CD4-positive, alpha-beta T cell treated with Interleukin-4 for 4 hours (primary cell): ENCODE measurements at places on chromosomes 2 and 18.
A peak's percentile ranks its signal among the peaks of the same experiment; 100 is the strongest.

DNA sequence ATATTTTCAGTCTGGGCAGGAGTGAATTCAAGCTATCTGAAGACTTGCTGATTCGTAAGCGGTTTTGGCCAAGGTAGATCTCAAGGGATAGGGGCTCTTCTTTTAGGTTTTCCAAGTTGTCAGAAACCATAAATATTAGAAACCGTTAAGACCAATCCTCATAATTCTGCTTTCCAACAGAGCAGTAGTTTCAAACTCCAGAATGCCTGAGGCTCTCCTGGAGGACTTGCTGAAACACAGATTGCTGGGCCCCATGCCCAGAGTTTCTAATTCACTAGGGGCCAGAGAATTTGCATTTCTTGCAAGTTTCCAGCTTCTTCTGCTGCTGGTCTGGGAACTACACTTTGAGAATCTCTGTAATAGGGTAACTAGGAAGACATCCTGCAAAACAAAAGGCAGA lies 1855.7 kb upstream of the CELF4 start:
- no peak for DNase-seq

GRCh38 chr2:126345691-126346090 lies 310.3 kb upstream of the GYPC start:
- DNase-seq: no peak

GRCh38 chr18:55672574-55673361 lies 84.8 kb upstream of the TCF4 start:
- no peak for DNase-seq

DNA sequence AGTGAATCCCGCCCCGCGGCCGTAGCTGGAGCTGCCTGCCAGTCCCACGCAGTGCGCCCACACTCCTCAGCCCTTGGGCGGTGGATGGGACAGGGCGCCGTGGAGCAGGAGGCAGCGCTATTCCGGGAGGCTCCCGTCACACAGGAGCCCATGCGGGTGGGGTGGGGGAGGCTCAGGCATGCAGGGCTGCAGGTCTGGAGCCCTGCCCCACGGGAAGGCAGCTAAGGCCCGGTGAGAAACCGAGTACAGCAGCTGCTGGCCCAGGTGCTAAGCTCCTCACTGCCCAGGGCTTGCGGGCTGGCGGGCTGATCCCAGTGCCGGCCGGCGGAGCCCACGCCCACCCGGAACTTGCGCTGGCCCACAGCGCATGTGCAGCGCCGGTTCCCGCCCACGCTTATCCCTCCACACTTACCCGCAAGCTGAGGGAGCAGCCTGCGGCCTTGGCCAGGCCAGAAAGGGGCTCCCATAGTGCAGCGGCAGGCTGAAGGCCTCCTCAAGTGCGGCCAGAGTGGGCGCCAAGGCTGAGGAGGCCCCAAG lies 1152.8 kb upstream of the CELF4 start:
- DNase-seq: no peak

DNA sequence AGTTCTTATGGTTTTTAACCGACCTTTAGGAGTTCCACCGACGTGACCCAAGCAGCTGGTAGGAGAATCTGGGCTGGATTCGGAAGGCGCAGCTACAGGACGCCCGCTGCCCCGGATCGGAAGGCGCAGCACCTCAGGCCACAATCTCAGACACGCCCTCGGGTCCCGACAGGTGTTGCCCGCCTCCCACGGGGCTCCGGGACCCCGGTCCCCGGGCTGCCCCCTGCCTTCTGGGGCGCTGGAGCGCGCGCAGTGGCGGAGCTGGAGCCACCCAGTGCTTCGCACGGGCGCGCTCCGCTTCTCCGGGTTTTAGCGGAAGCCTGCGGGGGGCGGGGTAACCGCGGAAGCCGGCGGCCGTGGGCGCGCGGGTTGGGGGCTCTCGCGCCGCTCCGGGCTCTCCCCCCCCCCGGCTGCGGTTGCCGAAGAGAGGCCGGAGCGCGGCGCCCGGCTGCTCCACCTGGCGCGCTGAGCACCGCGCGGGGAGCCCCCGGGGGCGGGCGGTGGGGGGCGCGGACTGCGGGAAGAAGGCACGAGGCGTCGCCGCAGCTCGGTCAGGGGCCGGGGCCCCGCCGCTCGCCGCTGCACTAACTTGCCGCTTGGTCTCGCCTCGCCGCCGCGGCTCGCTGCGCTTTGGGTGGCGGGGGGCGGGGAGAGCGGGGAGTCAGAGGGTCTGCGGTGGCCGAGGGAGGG lies 718.8 kb downstream of the DPP10 start:
- no peak for DNase-seq

GRCh38 chr18:61690418-61691138 lies 202.2 kb downstream of the RNF152 start:
- DNase-seq: no peak

GRCh38 chr18:13287372-13287771 lies 68.8 kb downstream of the LDLRAD4 start:
- no peak for DNase-seq

DNA sequence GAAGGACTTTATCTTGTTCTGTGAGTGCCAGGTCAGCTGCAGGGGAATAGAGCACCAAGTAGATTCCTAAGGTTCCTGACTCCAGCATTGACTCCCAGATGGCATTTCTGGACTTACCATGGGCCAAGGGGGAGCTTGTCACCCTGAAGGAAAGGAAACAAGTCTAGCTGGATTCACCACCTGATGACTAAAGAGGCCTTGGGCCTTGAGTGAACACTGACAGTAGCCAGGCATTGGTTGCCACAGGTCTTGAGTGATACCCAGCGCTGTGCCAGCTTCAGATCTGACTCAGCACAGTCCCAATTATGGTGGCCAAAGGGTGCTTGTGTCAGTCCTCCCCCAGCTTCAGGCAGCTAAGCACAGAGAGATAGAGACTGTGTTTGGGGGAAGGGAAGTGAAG lies 40.1 kb upstream of the CAPN13 start:
- DNase-seq: no peak

- DNase-seq: no peak
Measured at GRCh38 chr2:12754643-12755042, 37.9 kb downstream of the TRIB2 start.

DNA sequence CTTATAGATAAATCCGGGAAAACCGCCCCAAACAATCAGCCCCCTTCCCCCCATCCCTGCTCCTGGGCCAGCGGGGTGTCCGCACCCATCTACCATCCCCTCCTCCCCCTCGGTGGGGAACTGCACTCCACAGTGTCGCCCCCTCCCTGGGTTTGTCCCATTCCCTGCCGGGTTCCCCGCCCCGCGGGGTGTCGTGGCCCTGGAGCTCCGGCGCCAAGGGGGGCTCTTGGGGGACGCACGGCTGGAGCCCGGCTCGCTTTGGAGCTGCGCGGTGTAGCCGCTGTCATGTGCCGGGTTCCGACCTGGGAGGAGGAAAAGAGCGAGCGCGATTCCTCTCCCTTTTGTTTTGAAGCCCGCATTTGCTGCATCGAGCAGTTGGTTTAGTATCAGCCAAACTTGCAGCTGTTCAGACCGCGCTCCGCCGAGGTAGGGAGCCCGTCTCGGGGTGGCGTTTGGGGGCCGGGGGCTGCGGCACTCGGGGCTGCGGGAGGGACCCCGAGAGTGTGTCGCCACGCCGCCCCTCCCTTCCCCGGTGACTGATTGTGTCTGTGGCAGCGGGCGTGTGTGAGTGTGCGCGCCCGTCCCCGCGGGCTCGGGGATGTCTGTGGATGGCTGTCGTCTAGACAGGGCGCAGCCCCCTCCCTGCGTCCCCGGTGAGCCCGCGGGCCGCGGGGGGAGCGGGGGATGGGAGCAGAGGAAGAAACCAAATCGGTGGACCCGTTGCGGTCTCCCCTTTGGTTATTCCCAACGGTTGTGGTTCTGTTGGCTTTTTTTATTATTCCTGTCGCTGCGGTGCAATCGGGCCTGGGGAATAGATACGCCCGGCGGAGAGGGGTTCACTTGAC lies 797 bp downstream of the CTIF start:
- DNase-seq: peak; percentile 10

DNA sequence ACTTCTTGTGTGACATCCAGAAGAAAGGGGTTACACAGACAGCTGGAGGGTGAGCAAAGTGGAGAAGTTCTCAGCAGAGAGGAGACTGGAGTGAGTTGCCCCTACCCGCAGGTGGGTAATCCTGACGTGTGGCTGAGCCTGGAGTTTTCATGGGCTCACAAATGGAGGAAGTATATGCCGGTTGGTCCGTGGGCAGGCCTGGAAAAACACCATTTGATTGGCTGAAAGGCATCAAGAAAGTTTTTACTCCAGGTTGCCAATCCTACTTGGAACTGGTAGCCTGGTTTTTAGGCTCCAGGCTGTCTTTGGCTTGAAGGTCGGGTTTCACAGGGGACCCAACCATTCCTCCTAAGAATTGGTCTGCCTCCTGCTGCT lies 1177.4 kb upstream of the LRRTM1 start:
- no peak for DNase-seq

- DNase-seq: no peak
Measured at GRCh38 chr2:178550352-178550751, 70.1 kb downstream of the PLEKHA3 start.

GRCh38 chr2:119292226-119292625 lies 68.6 kb downstream of the STEAP3 start:
- DNase-seq: no peak

GRCh38 chr18:75677696-75678455 lies 250.4 kb upstream of the SMIM21 start:
- DNase-seq: no peak

GRCh38 chr2:39664232-39664887 lies 1.4 kb upstream of the TMEM178A start:
- no peak for DNase-seq

DNA sequence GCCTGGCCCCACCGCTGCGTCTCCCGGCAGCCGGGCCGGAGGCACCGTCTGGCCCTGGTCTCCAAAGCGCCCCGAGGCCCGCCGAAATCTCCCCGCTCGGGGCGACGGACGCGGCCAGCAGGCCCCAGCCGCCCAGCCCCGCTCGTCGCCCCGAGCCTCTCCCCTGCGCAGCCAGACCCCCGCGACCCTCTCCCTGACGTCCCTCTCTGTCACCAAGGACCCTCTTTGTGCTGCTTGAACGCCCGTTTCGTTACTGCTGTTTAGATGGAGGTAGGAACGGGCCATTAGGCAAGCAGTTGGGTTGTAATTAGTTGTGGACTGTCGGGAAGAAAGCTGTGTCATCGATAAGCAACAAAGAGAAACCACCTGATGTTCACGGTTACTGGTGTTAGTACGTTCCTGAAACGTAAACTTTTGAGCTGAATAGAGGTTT lies 686 bp downstream of the UBXN4 start:
- peak; percentile 54 for DNase-seq

DNA sequence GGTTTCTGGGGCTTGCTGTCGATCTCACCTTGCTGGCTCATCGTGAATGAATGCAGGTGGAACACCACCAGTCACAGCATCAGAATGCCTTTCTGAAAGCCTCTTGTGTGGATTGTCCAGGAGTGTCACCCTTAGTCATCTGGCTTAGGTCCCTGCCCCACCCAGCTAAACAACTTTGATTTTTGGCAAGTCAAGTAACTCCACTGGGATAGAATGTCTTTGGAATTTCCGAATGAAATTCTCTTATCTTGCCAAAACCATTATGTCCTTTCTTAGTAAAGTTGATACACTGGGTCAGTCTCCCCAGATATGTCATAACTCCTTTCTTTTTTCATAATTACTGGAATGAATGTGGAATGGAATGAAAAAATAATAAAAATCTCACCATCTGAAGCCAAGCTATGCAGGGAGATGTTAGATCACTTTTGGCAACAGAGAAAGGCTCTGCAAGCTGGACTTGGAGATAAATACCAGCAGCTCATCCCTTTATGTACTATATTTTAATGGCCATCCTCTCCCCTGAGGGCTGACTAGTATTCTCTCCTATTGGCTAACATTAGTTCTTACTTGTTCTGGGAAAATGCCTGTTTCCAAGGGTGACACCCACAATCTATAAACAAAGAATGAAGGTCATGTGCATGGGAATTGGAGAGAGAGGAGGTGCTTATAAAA lies 35.4 kb downstream of the INSIG2 start:
- DNase-seq: no peak

GRCh38 chr2:25489631-25490030 lies 147.9 kb upstream of the DNMT3A start:
- DNase-seq: no peak

- DNase-seq: no peak
Measured at GRCh38 chr2:154882725-154883124, 184.2 kb downstream of the KCNJ3 start.

DNA sequence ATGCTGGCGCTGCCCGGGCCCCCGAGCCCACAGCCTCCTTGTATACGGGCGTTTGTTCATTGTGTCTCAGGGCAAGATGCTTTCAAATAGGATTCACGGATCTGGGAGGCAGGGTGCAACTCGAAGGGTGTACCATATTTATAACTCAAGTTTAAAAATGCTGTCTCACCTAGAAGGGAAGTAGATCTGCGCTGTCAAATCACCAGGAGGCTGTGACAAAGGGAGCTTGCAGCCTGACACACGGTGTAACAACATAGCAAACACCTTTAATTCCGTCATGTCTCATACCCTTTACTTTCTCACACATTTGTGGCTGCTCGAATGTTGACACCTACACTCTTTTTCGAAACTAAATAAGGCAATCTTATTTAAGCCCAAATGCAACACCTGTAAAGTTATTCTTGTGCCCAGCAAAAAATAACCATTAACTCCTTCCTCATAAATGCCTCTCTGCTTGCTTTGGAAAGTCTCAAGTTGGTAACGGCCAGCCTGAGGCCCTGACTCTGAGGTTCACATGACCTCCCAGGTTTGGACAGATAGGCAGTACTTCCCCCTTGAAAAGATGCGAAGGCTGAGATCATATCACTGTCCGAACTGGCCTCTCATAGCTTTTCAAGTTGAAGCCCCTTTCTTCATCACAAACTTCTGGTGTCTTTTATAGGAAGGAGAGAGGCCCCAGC lies 11.6 kb downstream of the ZEB2 start:
- DNase-seq: peak; percentile 54

DNA sequence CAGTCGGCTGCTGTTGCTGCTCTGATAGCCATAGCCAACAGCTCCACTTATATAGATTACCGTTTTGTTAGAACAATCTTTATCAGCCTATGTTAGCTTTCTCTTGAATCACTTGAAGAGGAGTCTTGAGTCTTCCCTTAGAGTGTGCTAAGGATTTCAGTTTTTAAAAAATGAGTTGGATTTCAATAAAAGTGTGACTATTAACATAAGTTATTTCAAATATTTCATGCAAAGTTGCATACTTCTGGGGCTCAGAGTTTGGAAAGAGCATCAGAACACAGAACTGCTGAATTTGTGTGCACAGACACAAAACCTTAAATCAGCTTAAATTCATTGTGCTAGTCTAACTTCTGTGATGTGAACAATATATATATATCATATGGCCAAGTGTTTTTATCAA lies 174.7 kb downstream of the MTX2 start:
- DNase-seq: no peak

GRCh38 chr2:5521461-5521860 lies 170.7 kb upstream of the SOX11 start:
- DNase-seq: no peak
